ENCODE measurements at places on chromosomes 13 and 19.

DNA sequence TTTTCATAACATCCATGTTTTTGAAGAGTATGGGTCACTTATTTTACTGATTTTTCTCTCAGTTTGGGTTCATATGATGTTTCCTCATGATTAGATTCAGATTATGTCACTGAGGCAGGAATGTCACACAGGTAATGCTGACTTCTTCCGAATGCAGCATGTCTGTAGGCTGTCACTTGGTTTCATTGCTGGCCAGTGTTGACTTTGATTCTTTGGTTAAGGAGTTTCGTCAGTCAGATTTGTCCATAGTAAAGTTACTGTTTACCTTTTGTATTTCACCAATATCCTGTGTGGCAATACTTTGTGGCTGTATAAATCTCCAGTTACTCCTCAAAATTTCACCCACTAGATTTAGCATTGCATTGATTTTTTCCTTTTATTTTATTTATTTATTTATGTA, 105.6 kb downstream of the MRPL57 start:
- DNase-seq, result no peak

GRCh38 chr19:39145180-39145953, 19.8 kb downstream of the PAK4 start:
- no peak for DNase-seq

DNA sequence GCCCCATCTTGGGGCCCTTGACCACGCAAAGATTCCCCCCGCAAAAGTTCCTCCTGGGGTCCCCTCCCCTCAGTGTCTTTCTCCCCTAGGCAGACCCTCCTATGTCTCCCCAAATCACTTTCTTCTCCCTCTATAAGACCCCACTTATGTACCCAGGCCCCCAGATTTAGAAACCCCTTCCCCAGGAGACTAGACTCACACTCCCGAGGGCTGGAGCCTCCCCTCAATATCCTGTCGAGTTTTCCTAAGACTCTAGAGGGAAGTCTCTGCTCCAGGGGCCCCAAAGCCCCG, 1.4 kb downstream of the SLC1A5 start:
- DNase-seq, result no peak

DNA sequence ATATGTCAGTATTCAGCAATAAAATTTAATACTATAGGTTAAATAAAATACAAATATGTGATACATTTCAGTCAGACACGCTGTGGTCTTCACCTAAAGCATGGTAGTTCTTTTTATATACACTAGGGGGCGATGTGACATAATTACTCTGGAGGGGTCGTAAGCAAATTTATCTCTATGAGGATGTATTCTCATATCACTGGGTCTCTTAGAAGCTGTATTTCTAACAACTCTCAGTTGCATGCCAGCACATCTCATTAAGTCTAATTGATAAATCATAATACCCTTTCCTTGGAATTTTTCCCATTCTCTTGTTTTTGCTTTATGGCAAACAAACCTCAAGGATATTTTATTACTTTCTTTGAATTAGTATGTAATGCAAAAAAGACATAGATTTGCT, 3.9 kb upstream of the PCDH17 start:
- no peak for DNase-seq

DNA sequence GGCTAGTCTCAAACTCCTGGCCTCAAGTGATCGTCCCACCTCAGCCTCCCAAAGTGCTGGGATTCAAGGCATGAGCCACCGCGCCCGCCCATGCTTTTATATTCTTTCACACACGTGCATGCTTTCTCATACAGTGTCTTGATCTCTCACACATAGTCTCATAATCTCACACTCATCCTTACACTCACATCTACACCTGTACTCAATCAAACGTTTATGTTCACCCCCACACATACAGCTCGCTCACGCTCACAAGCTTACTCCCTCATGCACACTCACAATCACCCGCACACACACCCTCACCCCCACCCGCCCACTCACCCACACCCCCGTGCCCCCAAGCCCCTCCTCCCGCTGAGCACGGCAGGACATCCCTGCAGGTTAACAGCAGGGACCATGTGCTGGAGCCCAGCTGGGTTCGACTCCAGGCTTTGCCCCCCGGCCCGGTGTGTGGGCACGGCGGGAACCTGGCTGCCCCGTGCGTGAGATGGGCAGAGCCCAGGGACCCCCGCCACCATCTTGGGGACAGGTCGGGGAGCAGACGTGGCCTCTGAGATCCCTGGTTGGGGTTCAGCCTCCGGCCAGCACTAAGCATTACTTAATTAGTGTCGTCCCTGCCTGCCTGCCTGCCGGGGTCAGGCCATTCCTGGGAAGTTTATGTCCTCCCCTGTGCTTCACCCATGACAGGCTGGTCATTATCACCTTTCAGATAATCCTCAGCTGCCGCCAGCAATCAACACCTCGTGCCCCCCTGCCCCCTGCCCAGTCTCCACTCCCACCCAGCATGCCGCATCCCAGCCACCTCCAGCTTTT, 11.4 kb downstream of the SBK2 start:
- DNase-seq, result no peak

DNA sequence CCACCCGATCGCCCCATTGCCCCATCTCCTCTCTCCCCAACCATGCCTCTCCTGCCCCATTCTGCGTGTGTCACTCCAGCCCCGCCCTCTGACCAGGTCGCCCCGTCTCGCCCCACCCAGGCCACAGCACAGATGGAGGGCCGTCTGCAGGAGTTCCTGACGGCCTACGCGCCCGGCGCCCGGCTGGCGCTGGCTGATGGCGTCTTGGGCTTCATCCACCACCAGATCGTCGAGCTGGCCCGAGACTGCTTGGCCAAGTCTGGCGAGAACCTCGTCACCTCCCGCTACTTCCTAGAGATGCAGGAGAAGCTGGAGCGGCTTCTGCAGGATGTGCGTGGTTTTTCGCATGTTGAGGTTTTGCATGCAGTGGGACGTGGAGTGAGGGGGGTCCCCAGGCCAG, 26.2 kb downstream of the MAST3 start:
- no peak for DNase-seq

Data from activated CD4-positive, alpha-beta T cell treated with anti-CD3 and anti-CD28 coated beads, Interleukin-2, amount 50 U/mL, for 4 hours (primary cell).